ENCODE measurements at places on chromosomes 5 and 9.

DNA sequence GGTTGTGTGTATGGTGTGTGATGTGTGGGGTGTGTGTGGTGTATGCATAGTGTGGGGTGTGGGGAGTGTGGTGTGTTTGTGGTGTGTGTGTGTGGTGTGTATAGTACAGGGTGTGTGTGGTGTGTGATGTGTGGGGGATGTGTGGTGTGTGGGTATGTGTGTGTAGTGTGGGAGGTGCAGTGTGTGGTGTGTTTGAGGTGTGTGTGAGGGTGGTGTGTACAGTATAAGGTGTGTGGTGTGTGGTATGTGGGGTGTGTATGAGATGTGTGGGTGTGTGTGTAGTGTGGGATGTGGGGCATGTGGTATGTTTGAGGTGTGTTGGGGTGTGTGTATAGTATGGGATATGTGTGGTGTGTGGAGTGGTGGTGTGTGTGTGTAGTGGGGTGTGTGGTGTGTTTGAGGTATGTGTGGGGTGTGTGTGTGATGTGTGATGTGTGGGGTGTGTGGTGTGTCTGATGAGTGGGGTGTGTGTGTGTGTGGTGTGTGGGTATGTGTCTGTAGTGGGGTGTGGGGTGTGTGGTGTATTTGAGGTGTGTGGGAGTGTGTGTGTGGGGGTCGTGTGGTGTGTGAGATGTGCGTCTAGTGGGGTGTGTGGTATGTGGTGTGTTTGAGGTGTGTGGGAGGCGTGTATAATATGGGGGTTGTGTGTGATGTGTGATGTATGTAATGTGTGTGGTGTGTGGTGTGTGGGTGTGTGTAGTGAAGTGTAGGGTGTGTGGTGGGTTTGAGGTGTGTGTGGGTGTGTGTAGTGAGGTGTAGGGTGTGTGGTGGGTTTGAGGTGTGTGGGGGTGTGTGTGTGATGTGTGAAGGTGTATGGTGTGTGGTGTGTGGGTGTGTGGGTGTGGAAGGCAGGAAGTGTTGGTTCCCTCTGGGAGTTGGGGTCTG, 8.6 kb downstream of the ECSCR start:
- no peak for DNase-seq

DNA sequence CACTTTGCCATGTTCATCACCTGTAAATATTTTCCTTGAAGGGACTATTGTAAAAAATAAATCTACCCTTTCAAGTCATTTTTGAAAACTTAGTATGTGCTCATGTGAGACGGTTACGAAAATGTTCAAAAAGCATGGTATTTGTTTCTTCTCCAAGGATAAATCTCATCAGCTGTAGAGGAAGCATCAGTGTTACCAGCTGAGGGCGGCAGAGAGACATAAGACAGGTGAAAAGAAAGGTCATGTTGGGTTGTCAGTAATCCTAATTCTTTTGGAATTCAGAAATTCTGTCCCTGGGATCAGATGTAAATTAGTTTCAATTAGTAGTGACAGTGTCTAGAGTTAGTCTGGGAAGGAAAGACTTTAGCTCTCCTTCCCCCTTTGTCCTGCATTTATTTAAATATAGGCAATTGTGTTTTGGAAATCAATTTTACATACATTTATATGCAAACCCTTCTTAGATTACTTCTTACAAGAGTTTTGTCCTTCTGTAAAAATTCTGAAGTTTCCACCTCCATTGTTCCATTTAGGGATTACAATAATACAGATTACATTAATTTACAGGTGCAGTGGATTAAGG, 791.9 kb upstream of the CDH6 start:
- peak; percentile 61 for DNase-seq

- peak; percentile 95 for DNase-seq
Measured at GRCh38 chr5:121273833-121274433, 577.7 kb upstream of the FTMT start.

DNA sequence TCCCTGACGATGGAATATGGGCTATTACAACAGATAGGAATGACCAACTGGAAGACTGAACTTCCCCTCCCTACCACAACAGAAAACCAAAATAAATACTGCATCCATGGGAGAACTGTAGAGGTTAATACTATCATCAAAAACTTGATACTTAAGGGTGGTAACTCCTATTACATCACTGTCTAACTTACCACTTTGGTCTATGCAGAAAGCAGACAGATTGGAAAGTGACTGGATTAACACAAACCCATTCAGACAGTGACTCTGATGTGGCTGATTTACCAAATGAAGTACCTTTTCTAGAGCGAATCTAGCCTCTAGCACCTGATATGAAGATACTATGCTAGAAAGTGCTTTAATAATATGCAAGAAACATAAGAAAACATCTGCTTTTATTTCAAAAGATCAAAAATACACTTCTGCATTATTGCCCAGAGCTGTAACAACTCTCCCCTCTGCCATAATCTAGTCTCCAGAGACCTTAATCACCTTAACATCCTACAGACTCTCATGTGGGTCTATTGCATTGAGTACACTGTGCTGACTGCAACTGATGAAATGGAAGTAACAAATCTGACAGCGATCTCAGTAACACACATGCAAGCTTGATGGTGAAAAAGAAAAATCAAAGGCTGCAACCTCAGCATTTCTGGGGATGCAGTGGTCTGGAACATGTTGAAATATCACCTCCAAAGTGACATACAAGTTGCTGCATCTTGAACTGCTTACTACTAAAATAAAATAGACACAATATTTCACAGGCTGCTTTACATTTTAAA, 62.7 kb downstream of the EPB41L4A start:
- DNase-seq: no peak

- DNase-seq: no peak
Measured at GRCh38 chr5:16500024-16500423, 34.4 kb upstream of the ZNF622 start.

DNA sequence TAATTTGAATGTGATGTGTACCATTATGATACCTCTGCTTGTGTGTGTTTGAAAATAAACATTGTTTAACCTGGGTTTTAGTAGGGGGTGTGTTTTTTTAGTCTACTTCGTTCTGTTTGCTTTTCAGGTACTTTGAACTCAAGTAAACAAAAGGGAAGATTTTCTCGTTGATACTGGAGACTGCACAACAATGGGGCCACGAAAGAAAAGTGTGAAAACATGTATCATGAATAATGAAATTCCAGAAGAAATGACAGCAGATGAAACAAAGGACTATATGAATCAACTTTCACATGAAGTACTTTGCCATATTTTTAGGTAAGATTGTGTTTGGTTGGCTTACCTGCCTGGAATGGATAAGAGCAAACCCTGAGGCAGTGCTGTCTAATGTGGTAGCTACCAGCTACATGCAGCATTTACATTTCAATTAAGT, 10.8 kb downstream of the FBXO38 start:
- DNase-seq: no peak

DNA sequence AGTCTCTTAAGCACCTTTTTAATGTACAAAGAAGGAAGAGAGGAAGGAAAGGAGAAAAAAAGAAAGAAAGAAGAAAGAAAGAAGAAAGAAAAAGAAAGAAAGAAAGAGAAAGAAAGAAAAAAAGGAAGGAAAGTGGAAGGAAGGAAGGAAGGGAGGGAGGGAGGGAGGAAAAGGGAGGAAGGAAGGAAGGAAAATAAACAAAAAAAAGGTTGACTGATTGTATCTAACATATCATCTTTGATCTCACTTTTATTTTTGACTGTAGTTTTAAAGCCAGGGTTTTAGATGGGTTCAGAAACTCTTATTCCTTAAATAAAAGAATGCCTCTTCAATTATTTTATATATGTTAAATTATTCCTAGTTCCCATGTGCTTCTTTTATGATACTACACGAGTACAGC, 794.5 kb downstream of the CDH12 start:
- DNase-seq: no peak

DNA sequence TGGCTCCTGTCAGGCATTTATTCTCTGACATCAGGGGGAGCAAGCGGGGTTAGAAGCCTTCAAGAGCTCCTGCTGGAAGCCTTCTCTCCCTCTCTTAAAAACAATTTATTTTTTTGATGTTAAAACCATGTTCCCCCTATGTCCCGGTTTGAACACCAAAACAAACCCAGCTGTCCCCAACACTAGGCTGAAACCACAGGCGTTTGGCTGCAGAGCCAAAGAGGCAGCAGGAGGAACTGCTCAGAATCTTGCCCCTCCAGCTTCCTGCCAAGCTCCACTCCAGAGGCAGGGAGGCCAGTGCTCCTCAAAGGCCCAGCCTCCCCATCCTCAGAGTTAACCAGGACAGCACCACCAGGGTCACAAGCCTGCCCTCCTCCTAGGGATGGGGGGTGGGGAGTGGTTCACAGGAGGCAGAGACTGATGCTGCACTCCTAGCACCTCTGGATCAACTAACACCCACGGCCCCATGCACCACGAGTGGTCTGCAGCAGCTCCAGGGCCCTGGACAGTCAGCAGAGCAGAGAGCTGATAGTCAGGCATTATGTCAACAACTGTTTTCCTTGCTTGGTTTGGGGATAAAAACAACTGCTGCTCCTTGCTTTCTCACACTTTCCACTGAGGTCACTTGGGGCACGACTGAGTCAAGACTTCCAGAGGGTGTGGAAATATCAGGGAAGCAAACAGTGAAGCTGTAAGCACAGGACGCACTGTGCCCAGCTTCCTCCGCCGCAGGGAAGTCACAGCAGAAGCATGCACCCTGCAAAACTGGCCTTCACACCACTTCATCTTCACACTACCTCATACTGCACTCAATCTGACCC, 96.5 kb upstream of the ADRA1B start:
- no peak for DNase-seq

DNA sequence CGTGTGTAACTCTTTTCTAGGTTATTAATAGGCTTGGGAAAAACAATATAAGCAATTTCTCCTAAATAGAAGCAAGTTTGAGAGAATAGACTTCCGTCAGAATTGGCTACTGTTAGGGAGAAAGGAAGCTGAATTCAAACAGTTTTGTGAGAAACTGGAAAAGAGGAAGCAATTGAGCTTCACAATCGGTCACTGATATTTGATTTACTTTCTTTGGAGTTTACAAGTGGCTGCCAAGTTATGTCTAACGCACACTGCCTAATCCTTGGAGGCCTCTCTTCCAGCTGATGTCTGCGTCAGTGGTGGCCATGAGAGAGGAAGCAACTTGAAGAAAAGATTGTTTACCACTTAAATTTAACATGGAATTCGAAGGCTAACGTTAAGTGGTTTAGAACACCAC, 319.5 kb downstream of the ADGRV1 start:
- DNase-seq: no peak

GRCh38 chr5:665956-666711, 27.0 kb downstream of the TPPP start:
- DNase-seq: no peak

DNA sequence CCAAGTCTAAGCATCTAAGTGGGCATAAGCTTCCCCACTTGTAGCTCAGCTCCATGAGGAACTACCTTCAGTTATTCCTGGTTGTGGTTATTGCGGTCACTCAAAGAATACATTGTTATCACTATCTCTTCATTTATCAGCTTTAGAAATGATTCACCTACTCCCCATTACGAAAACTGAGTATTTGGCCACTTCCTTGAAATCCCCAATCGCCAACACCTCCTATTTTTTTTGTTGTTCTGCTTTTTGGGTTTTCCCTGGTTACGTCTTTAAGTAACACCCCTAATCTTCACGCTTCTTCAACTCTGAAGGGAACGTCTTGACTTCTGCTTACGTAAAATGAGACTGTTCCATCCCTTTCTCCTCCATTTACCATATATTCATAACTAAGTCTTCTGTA, 20.7 kb downstream of the MAPK9 start:
- no peak for DNase-seq

DNA sequence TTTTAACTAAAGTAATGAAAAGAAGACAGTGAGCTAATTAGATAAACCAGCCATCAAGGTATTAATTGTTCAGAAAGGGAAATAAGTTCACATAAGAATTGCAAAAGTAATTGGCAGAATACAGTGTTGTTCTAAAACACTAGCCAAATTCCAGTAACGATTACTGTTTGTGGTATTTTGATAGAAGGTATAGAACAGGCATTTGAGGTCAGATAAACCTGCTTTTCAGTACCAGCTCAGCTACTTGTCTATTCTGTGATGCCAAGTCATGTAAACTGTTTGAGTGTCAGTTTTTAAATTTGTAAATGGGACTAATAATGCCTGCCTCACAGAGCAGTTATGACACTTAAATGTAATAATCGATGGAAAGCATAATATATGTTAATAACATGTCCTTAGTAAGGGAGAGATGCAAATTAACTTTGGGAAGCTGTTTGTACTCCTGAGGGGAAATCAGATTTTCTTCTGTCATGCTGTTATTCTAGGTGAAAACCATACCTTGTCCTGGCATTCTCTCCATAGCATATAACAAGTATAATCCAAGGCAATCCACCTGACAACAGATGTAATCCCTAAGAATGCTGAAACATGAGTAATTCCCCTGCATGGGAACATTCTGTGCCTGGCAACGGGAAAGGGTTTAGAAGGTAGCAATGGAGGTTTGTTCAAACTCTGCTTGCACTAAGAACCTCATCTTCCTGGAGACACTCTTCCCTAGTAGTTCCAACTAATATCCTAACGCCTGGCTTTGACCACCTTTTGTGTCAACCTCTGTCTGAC, 509.5 kb upstream of the PAPPA start:
- DNase-seq: no peak

- no peak for DNase-seq
Measured at GRCh38 chr5:41722359-41722950, 147.8 kb downstream of the OXCT1 start.

- no peak for DNase-seq
Measured at GRCh38 chr5:61600123-61600444, 268.0 kb downstream of the ZSWIM6 start.

DNA sequence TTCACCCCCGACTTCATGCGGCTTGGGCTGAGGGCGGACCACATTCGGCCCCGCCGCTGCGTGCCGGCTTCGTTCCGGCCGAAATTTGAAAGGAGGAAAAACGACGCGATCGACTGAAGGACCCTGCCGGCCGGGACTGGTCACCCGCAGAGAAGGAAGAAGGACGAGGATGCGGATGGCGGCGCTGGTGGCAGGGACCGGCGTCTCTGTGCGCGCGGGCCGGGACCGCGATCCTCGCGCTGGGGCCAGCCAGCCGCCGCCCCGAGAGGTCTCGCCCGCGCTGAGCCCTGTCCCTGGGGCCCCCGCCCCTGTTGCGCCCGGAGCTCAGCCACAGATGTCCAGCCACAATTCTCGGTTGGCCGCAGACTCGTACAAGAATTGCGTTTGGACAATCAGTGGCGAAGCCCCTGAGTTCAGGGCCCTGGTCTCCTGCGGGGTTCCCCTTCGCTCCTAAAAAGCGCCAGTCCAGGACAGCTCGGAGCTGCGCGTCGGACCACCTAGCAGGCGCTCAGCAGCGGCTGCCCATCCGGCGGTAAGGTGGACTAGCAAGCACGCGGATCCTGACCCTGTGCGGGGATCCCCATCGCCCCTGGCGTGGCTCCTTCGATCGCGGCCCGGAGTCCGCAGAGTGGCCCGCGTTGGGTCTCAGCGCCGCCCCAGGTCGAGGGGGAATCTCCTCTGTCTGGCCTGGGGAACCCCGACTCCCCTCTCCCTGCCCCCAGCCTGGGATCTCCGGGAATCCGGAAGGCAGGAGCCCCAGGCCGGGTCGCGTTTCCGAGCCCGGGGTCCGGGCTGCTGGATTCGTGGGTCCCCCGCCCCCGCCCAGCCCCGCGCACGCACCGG, 21.3 kb downstream of the URM1 start:
- no peak for DNase-seq

- DNase-seq: no peak
Measured at GRCh38 chr5:95816776-95817175, 5.8 kb downstream of the GLRX start.

GRCh38 chr5:157069949-157070348, 11.0 kb upstream of the HAVCR1 start:
- no peak for DNase-seq

GRCh38 chr5:180603076-180603594, 11.8 kb upstream of the SCGB3A1 start:
- DNase-seq: no peak
